HT1080 (cell line): ENCODE measurements at places on chromosomes 7 and 10.

- no peak for DNase-seq
Observed at GRCh38 chr10:11797847-11798633, 25.1 kb upstream of the PROSER2 start.

DNA sequence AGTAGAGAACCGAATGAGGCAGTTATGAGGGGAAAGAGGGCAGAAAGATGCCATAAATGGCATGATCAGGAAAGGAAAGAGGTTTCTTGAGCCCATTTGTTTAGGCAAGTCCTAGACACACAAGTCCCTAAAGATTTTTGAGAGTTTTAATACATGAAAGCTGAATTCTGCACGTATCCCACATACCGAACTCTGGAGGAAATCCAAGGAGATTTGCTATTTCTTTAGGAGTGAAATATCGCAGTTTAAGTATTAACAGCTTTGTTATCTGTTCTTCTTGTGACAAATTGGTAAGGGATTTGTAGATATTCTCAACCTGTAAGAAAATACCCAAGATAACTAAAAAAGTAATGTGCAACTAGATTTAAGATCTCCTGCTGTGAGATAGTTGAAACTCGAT is 23.7 kb upstream of the CUBN start:
- no peak for DNase-seq

GRCh38 chr10:106506526-106507283 is 657.8 kb downstream of the SORCS1 start:
- DNase-seq = peak; percentile 85

- no peak for DNase-seq
Observed at GRCh38 chr7:151174246-151175046, 7.0 kb upstream of the GBX1 start.

DNA sequence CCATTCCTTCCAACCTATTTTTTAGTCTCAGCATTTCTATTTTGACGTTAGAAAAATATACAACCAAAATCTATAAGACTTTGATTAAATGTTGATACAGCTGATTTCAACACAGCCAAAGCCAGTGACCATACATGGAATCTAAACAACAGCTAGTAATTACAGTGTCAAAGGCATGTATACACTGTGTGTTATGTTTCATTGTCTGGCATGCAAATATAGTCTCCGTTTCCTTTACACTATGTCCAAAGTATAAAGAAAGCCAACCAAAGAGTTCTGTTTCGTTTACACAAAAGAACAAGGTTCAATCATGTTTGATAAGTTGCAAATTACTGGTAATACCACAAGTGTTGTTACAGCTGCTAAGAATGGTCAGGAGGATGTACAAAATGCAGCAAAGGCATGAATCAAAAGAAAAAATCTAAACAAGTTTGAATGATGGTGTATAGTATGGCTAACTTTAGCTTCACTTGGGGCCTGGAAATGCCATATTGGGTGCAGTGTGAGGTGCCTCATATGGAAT is 268.3 kb upstream of the FERD3L start:
- DNase-seq = no peak

DNA sequence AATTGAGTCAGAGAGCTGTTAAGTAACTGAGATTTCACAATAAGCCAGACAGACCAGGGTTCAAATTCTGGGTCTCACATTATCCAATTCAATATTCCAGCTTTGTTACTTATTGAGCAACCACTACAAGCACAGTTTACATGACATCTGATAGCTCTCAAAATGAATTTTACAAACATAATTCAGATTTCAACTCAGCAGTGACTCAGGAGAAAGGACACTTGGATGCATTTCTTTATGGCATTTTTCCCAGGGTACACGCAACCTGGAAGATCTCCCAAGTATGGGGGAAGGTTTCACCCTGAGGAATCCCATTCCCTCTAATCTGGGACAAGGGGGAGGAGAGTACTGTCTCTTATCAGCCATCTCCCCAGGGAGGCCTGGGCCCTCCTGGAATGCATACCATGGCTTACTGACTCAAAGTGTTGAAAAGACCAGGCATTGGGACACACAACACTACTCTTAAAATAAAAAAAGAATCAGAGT is 102.4 kb downstream of the CFTR start:
- DNase-seq = peak; percentile 68

DNA sequence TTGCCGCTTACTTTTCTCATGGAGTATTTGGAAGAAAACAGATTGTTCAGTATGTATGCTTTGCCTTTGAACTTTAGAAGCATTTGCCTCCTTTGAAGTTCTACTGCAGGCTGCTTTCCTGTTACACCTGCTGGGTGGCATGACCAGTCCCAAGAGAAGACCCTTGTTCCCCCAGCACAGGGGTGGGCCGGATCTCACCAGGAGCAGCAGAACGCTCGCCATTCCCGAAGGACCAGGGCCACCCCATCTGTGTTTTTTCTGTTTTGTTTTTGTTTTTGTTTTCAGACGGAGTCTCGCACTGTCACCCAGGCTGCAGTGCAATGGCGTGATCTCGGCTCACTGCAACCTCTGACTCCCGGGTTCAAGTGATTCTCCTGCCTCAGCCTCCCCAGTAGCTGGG is 493.6 kb downstream of the PTPRN2 start:
- DNase-seq = no peak

- DNase-seq = no peak
Observed at GRCh38 chr7:88217675-88218428, 2.0 kb downstream of the SRI start.

- peak; percentile 78 for DNase-seq
Observed at GRCh38 chr7:16428672-16429071, 7.3 kb upstream of the CRPPA start.

GRCh38 chr7:69561266-69561960 is 36.9 kb upstream of the AUTS2 start:
- DNase-seq = no peak

DNA sequence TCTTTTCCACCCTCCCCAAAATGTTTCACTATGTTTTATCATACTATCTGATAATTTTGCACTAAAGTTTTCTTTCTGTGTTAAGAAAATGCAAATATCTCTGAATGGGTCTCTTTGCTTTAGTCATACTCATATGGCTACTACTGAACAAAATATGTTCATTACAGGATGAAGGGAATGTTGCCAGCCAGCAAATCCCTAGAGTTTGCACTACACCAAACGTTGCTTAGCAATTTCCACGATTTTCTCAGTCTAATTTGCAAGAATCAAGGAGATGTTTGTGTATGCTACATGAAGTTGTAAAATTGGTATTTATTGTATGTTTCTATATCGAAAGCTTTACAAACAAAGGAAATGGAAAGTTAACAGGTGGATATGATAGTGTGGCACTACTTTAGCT is 10.6 kb upstream of the MAGI2 start:
- no peak for DNase-seq

DNA sequence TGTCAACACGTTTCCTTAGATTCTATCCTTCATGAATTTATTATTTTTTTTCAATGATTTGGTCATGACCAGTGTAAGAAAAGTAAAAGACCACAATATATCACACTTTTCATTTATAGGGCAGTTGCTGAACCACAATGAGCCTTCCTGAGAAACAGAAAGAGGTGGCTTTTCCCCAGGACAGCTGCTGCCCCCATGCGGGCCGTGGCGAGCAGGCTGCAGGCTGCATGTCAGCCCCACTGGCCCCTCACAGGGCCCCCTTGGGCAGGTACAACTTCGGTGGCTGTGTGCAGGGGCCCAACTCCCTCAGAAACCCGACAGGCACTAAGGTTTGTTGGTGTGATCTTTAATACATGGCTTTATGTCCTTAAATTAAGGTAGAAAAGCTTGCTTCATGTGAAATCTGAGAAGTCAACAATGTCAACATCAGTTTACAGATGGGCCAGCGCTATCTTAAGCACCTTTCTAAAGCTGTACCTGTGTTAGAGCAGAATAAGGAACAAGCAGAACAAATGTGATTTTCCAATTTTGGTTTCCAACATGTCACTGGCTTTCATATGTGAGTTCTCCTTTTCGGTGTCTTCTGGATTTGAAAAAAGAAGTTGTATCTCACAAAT is 10.6 kb downstream of the BEND7 start:
- no peak for DNase-seq
